Lung (tissue), 17 donors: ENCODE measurements at places on chromosomes 3 and 15.

- no peak for DNase-seq
These were observed 9.8 kb downstream of the STAB1 start for GRCh38 chr3:52504977-52505376.

- peak; percentile 41 for DNase-seq
These were observed 22.0 kb downstream of the TMPRSS7 start for GRCh38 chr3:112056451-112056929.

GRCh38 chr3:50661321-50661837, 13.3 kb upstream of the DOCK3 start:
- DNase-seq: no peak

- DNase-seq: no peak
These were observed 36.6 kb downstream of the RFX7 start for GRCh38 chr15:56207092-56207491.

GRCh38 chr3:159872374-159873109, 116.1 kb upstream of the IL12A start:
- no peak for DNase-seq

GRCh38 chr3:49329186-49329585, 10.7 kb downstream of the USP4 start:
- DNase-seq: no peak

GRCh38 chr3:128073807-128074206, 21.6 kb downstream of the SEC61A1 start:
- no peak for DNase-seq

GRCh38 chr3:166177130-166177529, 339.9 kb upstream of the BCHE start:
- DNase-seq: no peak

DNA sequence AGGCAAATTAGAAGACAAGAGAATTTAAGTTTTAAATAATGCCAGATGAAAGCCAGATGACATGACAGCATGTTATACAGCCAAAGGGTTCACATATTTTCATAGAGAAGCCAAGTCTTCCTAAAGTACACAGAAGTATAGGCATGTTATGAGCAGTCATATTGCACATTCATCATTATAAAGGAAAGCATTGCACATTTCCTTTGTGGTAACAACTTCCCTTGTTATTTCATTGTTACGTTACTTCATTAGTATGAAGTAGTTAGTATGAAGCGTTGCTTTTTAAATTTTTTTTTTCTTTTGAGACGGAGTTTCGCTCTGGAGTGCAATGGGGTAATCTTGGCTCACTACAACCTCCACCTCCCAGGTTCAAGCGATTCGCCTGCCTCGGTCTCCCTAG, 4.6 kb upstream of the ABCC5 start:
- DNase-seq: no peak
